ENCODE measurements at places on chromosomes 6 and 20.

GRCh38 chr20:24939036-24939435 lies 10.0 kb upstream of the CST7 start:
- no peak for DNase-seq

GRCh38 chr6:149852180-149852579 lies 12.0 kb downstream of the LRP11 start:
- DNase-seq: no peak

GRCh38 chr20:18363708-18364107 lies 75.4 kb downstream of the ZNF133 start:
- no peak for DNase-seq

GRCh38 chr20:25300496-25301170 lies 52.7 kb downstream of the PYGB start:
- DNase-seq: no peak

DNA sequence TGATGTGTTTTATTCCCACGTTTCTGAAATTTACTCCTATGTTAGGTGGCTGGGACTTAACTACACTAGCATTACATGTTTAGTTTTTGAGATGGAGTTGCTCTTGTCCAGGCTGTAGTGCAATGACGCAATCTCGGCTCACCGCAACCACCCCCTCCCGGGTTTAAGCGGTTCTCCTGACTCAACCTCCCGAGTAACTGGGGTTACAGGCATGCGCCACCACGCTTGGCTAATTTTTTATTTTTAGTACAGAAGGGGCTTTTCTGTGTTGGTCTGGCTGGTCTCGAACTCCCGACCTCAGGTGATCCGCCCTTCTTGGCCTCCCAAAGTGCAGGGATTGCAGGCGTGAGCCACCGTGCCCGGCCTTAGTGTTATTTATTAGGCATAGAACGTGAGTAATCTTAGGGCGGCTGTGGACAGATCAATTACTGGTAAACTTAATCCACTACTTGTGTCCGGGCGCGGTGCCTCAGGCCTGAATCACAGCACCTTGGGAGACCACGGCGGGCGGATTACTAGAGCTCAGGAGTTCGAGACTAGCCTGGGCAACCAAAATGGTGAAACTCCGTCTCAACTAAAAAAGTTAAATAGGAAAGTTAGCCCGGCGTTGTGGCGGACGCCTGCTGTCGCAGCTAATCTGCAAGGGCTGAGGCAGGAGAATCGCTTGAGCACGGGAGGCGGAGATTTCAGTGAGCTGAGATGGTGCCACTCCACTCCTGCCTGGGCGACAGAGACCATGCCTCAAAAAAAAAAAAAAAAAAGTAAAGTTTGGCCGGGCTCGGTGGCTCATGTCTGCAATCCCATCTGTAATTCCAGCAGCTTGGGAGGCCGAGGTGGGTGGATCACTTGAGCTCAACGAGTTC lies 123.7 kb upstream of the BTN3A2 start:
- DNase-seq: no peak

DNA sequence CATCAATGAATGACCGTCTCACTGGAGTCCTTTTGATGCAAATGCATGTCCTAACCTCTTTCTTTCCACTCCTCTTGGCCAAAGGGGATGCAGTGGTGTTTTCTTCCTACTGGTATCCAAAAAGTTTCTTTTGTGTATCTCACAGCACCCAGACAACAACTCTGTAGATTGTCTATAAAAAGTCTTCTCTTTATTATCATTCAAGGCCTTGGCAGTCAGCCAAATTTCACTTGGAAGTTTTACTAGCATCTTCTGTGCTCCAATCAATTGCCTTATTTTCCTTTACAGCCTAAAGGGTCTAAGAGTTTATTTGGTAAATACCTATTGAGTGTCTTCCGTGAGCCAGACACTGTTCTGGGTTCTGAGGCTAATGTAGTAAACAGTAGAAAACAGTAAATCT lies 150.2 kb upstream of the RNF217 start:
- no peak for DNase-seq

DNA sequence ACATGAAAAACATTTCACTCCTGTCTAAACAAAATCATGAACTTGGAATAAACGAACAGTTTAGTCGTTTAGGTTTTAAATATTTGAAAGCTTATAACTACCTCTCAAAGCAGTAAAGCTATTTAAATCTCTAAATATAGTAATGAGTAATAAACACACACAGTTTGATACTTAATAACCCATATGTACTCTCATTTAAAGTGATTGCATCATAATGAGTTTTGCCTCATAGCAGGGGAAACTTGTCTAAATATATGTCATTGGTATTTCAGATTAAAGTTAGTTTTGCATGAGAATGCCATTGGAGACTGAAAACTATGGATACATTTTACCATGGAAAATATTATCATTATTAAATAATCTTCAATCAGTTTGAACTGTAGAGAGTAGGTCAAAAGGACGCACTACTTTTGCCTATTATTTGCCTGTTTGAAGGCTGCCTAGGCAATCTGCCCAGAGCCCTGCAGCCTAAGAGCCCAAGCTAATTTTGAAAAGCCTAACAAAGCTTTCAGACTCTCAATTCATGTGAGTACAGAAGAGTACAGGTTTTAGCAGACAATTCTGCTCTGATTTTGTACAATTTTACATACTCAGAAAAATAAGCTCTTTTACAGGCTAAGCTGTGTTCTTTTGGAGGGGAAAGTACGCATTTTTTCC lies 632.8 kb downstream of the HACE1 start:
- DNase-seq: no peak

GRCh38 chr6:24353861-24354260 lies 4.0 kb downstream of the DCDC2 start:
- no peak for DNase-seq

DNA sequence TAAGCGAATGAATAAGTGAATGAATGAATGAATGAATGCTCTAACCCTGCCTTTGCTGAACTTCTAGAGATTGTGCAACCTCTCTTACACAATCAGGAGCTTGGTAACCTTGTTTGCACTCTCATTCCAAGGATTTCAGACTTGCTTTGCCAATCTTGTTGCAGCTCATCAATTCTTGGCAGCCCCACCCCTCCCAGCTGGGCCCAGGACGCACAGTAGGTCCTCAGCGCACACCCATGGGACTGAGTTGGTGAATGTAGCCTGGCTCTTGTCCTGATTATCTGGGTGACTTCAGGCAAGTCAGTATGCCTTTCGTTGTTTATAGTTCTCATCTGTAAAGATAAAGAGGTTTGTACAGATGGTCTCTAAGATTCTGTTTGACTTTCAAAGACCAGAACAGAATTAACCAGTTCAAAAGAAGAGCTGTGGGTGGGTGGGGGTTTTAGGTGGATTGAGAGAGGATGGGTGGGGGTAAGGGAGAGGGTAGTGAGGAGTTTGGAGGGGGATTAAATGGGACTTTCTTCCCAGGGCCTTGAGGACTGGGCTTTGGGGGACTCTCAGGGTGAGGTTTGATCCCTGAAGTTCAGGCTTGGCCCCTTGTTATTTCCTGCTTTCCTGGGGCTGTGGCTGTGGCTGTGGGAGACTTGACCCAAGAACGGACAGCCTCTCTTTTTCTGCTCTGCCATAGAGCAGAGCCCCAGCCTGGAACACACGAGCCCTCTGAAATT lies 33.2 kb downstream of the VEGFA start:
- no peak for DNase-seq

GRCh38 chr20:6802227-6802626 lies 34.7 kb downstream of the BMP2 start:
- no peak for DNase-seq

GRCh38 chr20:51154708-51155690 lies 132.1 kb upstream of the KCNG1 start:
- DNase-seq: no peak

- no peak for DNase-seq
Measured at GRCh38 chr6:54618572-54618971, 228.0 kb upstream of the FAM83B start.

GRCh38 chr6:31120151-31120915 lies at the start of gene CDSN:
TSS of gene CDSN (minus strand) at chr6:31120446. CDS start at chr6:31120419, 27 bp downstream.
- no peak for DNase-seq

DNA sequence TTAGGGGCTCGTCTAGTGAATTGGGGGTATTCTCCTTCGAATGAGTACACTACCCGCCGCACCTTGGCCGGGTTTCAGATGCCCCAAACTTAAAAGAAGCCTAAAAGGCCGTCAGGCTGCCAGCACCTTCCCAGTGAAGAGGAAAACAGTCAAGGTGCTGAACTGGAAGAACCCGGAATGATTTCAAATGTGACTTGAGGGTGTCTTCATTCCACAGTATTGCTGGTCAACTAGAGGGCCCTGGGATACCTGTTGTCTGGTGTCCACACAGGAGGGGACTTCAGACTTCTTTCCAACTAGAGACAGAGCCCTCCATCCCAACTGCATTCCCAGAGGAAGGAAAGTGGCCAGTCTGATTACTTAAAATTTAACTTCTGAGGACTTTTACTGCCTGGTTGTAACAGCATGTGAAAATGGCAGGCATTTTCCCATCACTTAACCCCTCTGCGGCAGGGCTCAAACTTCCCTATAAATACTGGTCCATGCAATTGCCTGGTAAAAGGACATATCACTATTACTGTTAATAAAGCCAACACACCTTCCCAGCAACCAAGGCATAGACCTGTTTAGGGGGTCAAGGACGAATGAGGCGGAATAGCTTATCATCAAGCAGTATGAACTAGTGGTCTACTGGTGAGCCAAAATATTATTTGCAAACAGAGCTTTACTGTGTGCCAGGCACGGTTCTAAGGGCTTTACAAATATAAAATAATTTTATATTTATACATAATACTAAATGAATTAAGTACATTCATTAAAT lies 651 bp upstream of the SAMHD1 start:
- DNase-seq: no peak

GRCh38 chr6:90610301-90610750 lies 23.5 kb upstream of the MAP3K7 start:
- no peak for DNase-seq

- DNase-seq: no peak
Measured at GRCh38 chr6:109893606-109894005, 84.5 kb upstream of the GPR6 start.

- no peak for DNase-seq
Measured at GRCh38 chr6:37369321-37370201, 15.8 kb downstream of the RNF8 start.

DNA sequence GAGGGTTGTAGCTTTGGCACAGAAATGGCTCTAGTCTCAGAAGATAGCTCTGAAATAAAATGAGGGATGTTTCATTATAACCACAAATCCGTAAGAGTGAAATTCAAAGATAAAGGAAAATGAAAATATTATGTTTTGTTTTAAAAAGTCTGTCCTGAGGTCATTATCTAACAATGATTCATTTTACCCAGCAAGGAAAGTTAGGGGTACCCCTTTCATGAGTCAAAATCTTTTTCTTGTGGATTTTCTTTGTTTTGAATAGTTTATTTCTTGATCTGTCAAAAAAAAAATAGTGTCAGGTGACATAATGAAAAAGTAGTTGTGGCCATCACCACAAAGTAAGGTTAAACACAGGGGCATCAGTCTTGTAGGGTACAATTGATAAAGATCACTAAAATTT lies 59.7 kb upstream of the MYB start:
- DNase-seq: no peak

- no peak for DNase-seq
Measured at GRCh38 chr20:22232473-22232872, 351.9 kb downstream of the FOXA2 start.

GRCh38 chr20:20606050-20606449 lies 106.4 kb downstream of the RALGAPA2 start:
- DNase-seq: no peak

GRCh38 chr6:142566628-142567396 lies 265.0 kb downstream of the ADGRG6 start:
- peak; percentile 44 for DNase-seq

- DNase-seq: no peak
Measured at GRCh38 chr20:14543040-14543439, 205.6 kb upstream of the FLRT3 start.

DNA sequence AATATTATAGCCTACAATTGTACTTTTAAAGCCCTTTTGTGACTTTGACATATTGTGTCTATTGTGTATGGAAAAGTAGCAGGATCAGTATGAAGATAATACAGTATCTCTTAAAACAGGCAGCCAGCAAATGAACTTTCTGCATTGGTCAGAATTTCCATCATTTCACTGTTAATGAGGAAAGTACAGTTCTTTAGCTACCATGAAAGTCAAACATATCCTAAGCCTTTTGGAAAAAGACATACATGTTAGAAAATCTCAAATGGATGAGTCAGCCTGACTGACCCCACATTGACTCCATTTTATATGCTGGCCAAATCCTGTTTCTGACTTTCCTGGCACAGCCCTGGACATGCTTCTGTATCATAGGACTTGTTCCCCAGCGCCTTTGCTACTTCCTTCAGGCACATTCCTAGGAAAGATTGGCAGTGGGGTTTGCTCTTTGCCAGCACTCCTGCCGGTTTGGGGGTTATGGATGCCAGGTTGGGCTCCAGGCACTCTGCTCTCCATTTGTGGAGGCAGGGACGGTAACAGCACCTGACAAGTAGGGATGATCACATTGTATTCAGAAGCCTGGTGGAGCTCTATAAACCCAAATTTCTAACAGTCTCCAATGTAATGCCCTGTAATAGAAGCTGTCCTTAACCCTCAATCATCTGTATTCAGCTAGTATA lies 43.7 kb downstream of the TOP1 start:
- DNase-seq: no peak

DNA sequence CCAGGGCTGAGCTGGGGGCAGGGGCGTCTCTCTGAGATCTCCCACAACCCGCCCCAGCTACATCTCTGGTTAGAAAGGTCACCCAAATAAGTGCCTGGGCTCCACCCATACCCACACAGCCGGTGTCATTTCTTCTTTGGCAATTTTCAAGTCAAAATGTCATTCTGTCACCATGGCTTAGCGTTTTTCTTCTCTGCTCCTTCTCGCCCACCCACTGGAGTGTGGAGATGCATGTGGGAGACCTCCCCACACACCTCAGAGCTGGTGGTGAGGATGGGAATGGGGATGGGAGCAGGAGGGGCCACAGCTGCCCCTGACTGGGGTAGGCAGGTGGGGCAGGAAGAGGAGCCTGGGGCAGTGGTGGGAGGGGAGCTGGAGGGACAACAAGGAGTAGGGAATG lies 63.1 kb downstream of the CPNE5 start:
- DNase-seq: no peak

DNA sequence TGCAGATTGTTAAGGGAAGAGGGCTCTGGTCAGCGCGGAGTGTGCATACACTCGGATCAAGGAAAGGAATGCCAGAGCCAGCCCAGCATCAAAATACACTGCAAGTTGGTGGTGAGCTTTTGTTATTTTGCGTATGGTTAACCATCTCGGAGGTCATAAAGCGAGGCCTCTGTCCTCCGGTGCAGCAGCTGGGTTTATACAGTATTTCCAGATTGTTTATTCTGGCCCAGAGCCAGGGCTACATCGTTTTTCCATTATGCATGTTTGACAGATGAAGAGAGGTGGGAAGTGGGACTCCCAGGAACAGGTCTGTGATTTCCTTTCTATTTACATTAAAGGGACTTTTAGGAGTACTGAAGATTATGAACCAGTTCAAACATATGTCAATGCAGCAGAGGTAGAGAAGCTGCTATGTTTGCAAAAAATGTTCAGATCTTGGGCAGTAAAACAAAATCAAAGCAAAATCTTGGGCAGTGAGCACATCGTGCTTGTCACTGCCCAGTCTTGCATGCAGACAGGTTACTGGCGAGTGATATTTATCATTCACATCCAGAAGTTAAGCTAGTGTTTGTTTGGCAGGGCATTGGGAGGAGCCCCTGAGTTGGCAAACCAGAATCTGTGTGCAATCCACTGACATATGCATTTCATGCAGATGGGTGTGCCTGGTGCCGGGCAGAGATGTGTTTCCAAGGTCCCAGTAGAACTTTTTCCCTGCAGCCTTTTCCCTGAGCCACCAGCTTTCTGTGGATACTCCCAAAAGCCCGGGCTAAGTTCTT lies 256.3 kb upstream of the TAB2 start:
- DNase-seq: no peak

Data from SK-N-MC (cell line).